CD4-positive, alpha-beta T cell treated with Interleukin-4 for 4 hours (primary cell): ENCODE measurements at places on chromosomes 7 and 10.

GRCh38 chr7:78052112-78052511, 253.5 kb downstream of the PHTF2 start:
- DNase-seq: no peak

DNA sequence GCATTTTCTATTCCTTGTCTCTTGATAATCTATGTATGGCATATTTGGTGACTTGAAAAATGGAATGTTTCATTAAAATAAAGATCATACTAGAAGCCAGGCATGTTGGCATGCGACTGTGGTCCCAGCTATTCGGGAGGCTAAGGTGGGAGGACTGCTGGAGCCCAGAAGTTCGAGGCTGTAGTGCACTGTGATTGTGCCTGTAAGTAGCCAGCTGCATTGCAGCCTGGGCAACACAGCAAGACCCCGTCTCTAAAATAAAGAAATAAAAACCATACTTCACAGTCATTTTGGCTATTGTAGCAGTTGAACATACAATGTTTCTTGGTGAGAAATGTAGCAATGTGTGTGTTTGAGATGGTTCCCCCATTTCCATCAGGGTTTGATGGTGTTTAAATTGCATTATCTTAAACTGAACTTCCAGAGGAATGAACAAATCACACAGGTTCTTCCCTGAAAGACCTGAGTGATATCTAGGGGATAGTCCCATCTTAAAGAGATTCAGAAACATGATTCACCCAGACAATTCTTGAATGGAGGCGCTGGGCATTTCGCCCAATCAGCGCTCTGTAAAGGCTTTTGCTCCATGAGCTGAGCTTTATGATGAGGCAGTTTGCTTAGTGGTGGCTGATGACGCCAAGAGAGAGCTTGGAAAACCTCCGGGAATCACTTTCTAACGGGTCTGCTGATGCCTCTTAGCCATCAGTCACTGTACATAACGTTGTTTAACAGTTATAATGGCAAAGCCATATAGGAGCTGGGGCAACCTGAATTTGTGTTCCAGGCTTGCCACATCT, 19.4 kb upstream of the BTBD16 start:
- no peak for DNase-seq

DNA sequence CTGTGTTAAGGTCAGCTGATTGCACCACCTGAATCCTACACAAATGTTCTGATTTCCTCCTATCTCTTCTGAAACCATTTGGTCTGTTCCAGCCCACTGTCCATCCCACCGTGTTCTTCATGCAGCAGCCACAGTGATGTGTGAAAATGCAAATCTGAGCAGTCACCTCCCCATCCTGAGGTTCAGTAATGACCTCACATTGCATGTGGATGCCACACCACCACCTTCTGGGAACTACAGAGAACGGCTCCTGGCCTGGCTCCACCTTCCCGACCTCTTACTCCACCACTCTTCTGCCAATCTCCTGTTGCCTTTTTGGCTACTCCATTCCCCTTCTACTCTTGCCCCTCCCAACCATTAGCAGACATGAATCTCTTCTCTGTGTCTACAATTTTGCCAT, 244.4 kb downstream of the TNS3 start:
- DNase-seq: no peak

DNA sequence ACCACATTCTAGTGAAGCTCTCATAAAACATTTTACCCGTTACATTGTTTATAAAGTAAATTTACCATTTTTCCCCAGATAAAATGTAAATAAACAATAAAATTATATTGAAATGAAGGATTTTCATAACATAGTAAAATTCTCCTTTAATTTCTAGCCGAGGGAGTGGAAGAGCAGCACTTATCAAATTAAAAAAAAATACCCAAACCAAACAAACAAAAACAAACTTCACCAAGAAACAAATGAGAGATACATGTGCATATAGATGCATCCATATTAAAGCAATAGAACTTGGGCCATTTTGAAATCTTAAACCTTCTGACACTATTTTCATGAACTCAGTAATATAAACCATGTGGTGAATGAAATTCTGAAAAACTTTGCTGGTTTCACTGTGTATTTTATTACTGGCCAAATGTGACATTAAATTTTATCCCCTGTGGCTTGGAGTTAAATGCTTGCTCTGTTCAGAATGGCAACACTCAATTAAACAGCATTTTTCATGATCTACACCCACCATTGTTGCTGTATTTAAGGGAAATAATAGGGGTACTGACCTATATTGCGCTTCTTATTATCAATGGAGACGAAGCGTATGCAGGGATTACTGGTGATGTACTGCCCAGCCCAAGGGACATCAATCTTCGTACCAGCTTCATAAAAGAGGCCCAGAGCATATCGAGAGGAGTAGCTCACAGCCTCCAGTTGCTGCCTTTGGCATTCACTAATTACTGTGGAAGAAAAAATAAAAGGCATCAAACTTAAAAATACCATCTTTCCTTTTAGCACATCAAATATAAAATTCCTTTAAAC, 220.9 kb downstream of the RNLS start:
- DNase-seq: no peak

DNA sequence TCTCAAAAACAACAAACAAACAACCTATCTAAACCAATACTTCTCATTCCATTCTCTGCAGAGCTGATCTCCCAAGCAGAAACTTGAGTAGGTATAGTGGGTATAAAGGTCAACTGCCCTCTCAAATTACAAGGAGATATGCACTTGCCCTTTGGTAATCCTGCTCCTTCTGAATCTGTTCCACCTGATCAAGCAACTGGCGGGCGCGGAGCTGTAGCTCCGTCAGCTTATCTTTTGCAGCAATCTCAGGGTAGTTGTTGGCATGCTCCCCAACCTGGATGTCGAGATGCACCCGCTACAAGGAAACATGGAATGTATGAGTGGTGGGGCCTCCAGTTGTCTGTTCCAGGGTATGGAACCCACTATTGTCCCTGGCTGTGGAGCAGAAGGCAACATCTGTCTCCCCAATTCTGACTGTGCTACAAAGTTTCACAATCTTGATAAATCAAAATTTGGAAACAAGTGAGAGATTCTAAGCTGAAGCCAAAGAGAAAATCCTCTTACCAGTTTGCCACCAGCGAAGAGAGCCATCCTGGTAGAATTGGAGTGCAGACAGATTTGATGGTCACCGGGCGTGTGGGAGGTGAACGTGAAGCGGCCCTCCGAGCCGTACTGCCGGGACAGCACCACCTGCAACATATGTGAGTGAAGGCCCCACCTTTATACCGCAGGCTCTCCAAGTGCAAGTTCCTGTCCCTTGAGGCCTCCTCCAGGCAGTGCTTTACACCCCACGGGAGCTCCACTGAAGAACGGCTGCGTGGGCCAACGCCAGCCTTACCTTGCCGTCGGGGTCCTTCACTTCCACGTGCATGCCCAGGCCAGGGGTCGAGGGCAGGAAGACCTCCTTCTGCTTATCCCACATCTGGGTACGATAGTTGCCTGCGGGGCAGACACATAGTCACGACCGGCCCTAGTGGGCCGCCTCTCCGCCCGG, 819 bp downstream of the TMED4 start:
- peak; percentile 51 for DNase-seq

DNA sequence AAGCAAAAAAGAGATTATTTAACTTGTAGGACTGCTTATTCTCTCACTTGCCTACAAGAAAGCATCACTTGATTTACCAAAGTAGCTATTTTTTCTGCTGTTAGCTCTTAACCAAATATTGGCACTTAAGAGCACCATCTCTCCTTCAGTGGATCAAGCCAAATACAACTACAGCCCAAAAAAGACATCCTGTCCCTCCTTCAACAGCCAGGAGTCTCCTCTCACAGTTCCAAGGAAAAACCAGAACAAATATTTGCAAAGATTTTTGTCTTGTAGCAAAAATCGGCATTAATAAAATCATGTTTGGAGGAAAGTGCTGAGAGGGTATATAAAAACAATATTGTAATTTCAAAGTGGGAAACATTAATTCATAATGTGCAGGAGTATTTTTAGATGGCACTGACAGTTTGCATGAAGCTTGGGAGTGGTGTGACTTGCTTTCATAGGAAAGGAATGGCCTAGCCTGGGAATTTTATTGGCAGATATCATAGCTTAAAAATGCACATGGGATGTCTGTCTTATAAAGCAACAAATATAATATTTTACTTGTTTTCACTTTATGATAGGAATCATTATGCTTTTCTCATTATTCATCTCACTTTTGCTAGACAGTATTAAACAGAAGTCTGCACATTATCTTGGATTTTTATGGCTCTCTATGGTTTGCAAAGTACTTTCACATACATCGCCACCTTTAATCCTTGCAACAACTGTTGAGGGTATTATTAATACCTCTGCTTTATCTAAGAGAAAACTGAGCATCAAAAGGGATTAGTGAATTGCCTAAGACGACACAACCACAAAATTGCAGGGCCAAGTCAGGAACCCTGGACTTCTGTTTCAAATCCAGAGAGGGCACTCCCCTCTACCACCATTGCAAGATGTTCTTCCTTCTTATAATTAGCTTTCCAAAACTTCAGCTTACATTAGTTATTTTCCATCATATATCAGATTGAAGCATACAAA, 103.5 kb downstream of the AGMO start:
- no peak for DNase-seq

DNA sequence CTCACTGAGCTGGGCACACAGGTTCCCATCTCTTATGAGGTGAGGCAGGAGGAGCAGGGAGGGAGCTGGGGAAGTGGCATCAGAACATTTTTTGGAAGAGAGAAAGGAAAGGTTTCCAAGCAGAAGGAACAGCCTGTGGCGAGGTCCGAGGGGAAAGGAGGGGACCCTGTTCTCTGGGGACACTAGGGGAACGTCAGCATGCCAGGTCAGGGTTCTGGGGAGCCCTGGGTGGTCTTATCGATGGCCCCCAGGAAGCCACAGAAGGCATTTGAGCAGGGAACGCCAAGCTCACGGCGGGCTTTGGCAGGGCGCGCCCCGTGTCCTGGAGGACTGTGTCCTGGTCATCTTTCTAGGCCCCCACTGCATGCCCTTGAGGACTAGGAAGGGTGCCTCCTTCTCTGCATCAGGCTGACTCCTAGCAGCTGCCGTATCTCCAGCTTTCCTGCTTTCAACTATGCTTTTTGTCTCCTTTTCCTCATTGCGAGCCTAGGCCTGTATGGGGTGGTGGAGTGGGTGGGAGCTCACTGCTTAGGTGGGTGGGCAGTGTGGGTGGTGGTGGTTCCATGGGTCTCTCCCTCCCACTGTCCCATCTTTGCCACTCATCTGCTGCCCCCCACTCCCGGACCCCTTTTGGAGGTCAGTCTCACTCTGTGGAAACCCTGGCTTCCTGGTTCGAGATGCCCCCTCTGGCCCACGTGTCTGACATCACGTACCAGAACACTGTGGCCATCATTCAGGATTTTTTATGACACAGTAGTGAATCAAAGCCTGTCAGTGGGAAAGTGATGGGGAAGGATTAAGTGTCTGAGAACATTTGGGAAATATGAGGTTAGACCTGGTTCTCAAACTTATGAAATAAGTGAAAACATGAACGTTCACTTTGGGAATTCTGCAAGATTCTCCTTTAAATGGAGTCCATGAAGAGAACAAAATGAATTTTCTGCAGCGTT, 89.1 kb downstream of the CUX1 start:
- DNase-seq: no peak

DNA sequence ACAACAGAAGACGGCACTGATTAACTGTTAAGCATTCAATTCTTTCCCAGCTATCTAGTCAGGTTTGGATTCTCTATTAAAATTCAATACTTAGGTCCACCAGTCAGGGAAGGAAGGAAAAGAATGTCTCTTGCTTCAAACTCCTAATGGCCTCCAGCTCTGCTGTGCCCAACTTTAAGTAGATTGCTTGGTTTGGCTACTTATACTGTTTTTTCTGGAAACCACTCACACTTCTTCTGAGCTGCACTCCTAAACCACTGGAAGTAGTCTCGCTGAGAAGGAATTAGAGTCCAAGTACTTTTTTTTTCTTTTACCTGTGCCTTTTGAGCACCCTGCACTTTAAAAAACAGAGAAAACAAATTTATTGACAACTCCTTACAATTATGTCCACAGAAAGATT, 26.7 kb upstream of the COL1A2 start:
- no peak for DNase-seq

GRCh38 chr10:13899941-13900340, 313.2 kb downstream of the PRPF18 start:
- DNase-seq: no peak

GRCh38 chr10:77653210-77653609, 15.6 kb upstream of the KCNMA1 start:
- DNase-seq: no peak

DNA sequence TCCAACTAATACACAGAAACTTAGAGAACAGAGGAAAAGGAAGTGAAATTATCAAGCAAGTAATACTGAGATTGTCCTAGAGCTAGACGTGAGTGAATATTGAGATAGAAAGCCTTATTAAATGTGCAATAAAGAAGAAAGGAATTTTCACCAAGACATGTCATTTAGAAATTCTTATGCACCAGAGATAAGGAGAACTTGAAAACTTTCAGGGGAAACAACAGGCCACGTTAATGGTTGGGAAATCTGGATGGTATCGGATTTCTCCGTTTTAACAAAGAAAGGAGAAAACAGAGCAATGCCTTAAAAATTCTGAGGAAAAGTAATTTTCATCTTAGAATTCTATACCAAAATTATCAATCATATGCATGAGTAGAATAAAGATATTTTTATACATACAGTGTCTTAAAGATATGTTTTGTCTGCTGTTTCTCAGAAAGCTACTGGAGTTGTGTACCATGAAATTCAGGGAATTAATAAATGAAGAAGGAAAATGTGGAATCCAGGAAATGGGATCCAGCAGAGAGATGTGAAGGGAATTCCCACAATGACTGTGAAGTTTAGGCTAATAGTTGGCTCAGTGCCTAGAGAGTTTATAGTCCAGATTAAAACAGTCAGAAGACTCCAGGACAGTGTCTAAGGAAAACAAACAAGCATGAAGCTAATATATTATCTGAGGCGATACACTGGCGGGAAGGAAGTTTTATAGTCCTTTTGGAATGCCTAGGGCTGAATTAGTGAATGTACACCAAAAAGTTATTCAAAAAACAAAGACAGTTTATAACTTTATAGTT, 159.5 kb downstream of the PPP1R9A start:
- no peak for DNase-seq

- no peak for DNase-seq
Measured at GRCh38 chr10:87852089-87852488, 11.2 kb downstream of the KLLN start.

- no peak for DNase-seq
Measured at GRCh38 chr7:29505931-29506330, 57.7 kb upstream of the PRR15 start.

- DNase-seq: peak; percentile 20
Measured at GRCh38 chr7:74174606-74175082, 488 bp downstream of the EIF4H start.

- no peak for DNase-seq
Measured at GRCh38 chr10:82796510-82796909, 921.5 kb downstream of the NRG3 start.

DNA sequence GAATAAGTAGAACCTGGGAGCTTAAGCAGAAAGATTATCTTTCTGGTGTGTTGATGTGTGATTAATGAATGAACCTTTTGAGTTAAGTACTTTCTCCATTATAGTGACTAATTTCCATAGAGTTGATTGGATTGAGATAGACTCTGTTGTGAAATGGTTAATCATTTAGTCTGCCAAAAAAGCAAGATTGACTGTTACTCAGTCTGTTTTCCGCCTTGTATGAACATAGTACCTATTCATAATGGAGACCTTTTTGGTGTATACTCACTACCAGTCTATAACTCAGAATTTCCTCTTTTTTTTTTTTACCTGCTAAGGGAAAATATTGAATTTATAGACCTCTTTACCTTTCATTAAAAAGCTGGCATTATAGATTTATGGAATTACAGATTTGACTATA, 14.4 kb upstream of the NPVF start:
- DNase-seq: no peak
